SHP77 treated with DMSO at 0.1 percent for 48 hours (cell line): ENCODE measurements at places on chromosomes 7 and 10.

- DNase-seq: no peak
Measured at GRCh38 chr10:1954300-1954699, 217.0 kb upstream of the ADARB2 start.

DNA sequence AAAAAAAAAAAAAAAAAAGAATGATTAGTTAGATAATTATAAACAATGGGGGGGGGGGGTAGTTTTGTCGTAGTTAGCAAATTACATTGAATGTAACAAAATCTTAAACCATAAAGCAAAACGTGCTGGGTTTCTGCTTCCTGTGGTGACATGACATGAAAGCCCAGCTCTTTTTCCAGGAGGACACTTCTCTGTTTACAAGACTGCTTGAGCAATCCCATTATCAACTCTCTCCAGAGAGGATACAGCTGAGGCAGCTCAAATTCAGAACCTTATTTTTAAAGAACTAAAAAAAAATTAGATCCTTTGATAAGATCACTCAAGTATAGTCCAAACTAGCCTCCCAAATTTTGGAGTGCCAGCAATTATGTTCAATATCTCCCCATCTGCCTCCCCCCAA, 58.6 kb downstream of the ADRB1 start:
- DNase-seq: no peak

DNA sequence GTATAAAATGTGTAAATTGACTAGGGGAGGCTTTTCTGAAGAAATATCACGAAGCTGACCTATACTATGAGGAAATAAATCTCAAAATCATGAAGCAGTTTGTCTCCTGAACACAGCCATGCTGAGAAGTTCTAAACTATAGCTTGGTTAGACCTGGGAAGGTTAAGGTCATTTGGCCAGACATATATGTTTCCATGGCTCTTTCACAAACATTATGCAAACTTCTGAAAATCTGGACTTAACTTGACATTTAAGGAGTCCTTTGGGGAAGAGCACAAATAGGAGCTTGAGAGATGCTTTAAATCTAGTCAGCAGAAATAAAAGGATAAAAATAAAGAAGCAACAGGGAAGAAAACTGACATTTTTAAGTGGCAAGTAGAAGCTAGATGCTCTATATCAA, 115.9 kb upstream of the MEOX2 start:
- DNase-seq: no peak

GRCh38 chr7:157832006-157832405, 495.2 kb downstream of the DNAJB6 start:
- DNase-seq: no peak

GRCh38 chr10:98492763-98493162, 46.0 kb upstream of the HPS1 start:
- DNase-seq: no peak

DNA sequence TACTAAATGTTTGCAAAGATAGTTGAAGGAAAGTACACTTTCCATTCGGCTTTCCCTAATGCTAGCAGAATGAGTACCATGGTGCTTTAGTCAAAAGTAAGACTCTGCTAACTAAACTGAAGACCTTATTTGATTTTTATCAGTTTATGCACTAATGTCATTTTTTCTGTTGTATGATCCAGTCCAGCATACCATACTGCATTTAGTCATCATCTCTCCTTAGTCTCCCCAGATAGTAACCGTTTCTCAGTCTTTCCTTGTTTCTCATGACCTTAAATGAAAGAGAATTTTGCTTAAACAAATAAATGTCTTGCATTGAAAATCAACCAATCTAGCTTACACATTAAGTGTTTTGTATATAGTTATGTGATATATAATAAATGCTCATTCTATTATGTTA, 529.5 kb upstream of the SEMA3D start:
- no peak for DNase-seq

GRCh38 chr10:91389636-91390512, 20.3 kb upstream of the HECTD2 start:
- peak; percentile 7 for DNase-seq

DNA sequence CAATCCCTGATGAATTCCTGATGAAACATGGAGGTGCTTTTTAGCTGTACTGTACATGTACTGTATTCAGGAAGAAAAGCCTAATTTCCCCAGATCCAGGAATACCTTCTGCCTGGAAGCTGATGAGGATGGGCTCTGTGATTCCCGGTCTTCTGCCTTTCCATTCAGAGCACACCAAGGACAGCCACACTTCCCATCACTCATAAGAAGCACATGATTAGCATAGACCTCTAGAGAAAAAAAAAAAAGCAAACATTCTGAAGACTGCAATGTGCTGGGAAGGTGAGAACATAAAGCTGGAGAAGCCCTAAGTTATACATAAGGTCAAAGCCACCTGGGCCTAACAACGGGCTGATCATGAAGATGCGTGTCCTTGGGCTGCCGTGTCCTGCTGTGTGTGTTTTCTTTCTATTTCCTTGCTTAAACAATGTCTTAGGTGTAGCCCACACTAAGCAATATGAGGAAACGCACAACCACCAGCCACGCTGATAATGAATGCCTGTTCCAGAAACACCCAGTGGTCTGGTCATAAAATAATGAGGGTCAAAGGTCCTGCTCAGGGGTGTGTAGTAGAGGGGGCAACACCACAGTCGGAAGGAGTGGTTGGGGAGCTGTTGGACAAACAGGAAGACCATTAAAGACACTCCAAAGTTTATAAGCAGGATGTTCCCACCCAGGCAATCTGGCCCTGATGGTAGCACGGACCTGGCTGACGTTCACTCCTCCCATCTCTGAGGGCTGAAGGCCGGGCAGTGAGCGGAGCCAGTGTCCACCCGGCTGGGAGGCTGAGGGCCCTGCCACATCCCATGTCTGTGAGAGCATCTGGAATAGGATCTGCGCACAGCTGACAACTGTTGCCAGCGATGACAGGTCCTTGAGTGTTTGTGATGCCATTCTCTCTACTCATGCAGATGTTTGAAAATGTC, 7.9 kb downstream of the PKD1L1 start:
- DNase-seq: no peak

DNA sequence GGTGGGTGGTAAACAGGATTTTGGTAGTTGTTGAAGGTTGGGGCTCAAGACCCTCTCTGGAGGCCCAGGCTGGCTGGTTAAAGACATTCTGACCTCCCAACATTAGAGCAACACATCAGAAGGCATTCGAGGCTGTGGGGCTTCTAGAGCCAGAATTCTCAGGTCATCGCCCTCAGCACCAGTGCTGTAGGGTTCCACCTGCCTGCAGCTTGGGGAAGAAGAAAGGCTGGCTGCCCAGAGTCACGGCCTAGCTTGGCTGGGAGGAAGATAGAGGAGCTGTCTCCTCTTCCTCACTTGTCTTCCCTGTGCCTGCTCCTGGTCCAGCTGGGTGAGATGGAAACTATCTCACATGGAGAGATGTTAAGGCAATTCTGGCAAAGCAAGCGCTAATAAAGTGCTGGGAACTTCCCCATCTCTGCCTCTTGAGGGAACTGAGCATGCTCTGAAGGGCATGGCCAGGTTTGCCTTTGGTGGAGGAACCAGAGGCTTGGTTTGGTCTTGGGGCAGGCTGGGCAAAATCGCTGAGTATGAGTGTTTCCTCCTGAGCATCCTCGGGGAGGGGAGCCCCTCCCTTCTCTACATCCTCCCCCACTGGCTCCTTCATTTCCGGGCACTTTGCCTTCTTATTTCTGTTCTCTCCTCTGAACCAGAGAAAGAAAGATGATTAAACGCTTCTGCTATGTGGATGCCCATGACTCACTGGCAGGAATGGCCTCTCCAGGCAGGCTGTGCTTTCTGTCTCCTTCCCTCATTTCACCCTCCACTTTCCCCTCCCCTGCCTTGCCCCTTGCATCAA, 509.0 kb upstream of the PODXL start:
- no peak for DNase-seq

DNA sequence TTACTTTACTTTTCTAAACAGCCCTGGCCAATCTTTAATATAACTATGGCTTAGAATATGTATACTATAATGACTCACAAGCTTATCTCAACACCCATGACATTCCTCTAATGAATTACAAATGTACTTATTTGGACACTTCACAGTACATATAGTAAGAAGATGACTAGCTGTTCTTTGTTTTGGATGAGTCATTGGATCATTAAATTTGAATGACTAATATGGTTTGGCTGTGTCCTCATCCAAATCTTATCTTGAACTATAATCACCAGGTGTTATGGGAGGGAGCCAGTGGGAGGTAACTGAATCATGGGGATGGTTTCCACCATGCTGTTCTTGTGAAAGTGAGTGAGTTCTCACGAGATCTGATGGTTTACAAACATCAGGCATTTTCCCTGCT, 807.5 kb upstream of the SORCS1 start:
- no peak for DNase-seq

GRCh38 chr10:6796231-6796630, 216.2 kb upstream of the PRKCQ start:
- no peak for DNase-seq

- peak; percentile 7 for DNase-seq
Measured at GRCh38 chr7:18535810-18536415, 40.4 kb downstream of the HDAC9 start.

GRCh38 chr7:100088095-100088620, 611 bp upstream of the COPS6 start:
- no peak for DNase-seq

GRCh38 chr7:124155432-124156022, 122.7 kb upstream of the TMEM229A start:
- no peak for DNase-seq

- no peak for DNase-seq
Measured at GRCh38 chr7:102845346-102845745, 67.5 kb upstream of the LRRC17 start.

- no peak for DNase-seq
Measured at GRCh38 chr7:4959306-4959705, 319 bp upstream of the MMD2 start.

GRCh38 chr10:130016993-130017630, 53.0 kb upstream of the EBF3 start:
- DNase-seq: no peak

DNA sequence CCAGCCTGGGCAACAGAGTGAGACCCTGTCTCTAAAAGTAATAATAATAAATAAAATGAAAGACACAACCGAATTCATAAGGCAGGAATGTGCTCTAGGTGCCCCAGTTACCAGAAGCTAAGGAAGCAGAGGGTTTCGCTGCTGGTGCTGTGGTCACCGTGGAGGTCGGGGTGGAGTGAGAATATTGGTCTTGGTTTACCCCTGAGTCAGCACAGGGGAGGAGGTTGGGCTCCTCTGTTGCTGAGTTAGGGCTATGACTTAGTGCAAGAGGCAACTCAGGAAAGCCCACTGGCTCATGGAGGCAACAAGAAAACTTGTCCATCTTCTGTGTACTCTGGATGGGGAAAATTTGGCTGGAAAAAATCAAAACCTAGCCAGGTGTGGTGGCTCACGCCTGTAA, 117.1 kb downstream of the MYL10 start:
- DNase-seq: no peak

DNA sequence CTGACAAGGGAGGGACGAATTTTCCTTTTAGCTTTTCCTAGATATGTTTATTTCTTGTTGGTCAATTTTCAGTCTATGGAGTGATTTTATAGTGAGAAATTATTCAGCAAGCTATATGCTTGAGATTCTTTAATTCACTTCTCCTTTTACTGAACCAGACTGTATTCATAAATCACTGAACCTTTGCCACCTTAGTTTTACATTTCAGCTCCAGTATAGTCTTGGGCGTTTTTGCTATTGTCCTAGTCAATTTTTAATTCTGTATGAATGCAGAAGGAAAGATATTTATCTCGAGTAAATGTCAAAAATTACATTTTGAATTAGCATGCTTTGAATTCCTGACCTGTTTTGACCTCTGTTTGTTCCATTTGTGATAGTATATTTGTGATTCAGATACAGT, 468.9 kb downstream of the IPMK start:
- DNase-seq: no peak

- DNase-seq: no peak
Measured at GRCh38 chr10:119806334-119807130, 66.1 kb downstream of the MCMBP start.
